CD4-positive, alpha-beta T cell (primary cell): ENCODE measurements at places on chromosomes 2 and 18. TPM values are rescaled to one million over a fixed set of nuclear protein-coding genes. Genes with fewer than 3 reads are reported as not detected.
A peak's percentile ranks its signal among the peaks of the same experiment; 100 is the strongest.

ST8SIA5 gene
- 0.08 TPM for total RNA-seq

SUCLG1 gene
- 34.2 TPM for total RNA-seq

UGT1A3 gene
- not detected for total RNA-seq

SPOPL gene
- 12.0 TPM for total RNA-seq

ALK gene
- not detected for total RNA-seq

CIDEA gene
- total RNA-seq = not detected

ANXA4 gene
- total RNA-seq = 4.0 TPM

TUBA3E gene
- not detected for total RNA-seq

PNO1 gene
- 27.1 TPM for total RNA-seq

SERPINB8 gene
- total RNA-seq = 9.8 TPM

GRCh38 chr2:236607471-236608187 lies 38.0 kb downstream of the ACKR3 start:
- DNase-seq = no peak
- H3K36me3 ChIP-seq = no peaks in the 10 kb centered on the region
- peaks cover 2% of the 10 kb centered on the region for H3K4me1 ChIP-seq
- H3K27ac ChIP-seq = no peak overlapping the region

- no peaks in the 10 kb centered on the region for H3K27me3 ChIP-seq
- H3K4me3 ChIP-seq = no peak overlapping the region
- no peaks in the 10 kb centered on the region for H3K4me1 ChIP-seq
- peak; percentile 53 for DNase-seq
Observed at GRCh38 chr2:54838585-54839035, 115.1 kb downstream of the EML6 start.

DNA sequence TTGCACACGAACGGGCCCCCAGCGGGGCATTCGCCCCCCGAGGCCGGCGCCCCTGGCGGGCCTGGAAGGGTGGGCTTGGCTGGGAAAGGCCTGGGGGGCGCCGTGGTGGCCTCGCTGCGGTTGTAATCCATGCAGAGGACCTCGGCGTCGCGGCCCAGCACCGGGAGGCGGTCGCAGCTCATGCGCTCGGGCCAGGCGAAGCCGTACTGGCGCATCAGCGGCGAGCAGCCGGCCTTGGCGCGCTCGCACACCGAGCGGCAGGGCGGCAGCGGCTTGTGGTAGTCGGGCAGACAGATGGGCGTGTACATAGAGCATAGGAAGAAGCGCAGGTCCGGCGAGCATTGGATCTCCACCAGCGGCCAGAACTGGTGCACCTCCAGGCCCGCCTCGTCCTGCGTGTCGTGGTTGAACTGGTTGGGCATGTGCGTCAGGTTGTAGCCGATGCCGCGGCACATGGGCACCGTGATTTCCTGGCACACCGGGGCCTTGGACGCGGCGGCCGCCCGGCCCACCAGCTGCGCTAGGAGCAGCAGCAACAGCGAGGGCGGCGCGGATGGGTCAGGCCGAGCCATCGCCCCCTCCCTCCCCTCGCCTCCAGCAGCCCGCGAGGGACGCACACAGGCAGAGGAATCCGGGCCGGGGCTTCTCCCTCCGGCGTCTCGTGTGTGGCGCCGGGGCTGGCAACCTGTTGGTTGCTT lies 1.4 kb downstream of the FZD5 start:
- no peak overlapping the region for H3K27ac ChIP-seq
- no peak for DNase-seq

GRCh38 chr2:166013878-166014277 lies 60.3 kb upstream of the TTC21B start:
- H3K4me1 ChIP-seq = no peaks in the 10 kb centered on the region
- no peak overlapping the region for H3K4me3 ChIP-seq
- no peaks in the 10 kb centered on the region for H3K27me3 ChIP-seq

GRCh38 chr2:53234548-53234903 lies 533.1 kb upstream of the CHAC2 start:
- H3K36me3 ChIP-seq = no peaks in the 10 kb centered on the region
- DNase-seq = no peak
- H3K27ac ChIP-seq = no peak overlapping the region
- no peak overlapping the region for H3K4me3 ChIP-seq
- H3K27me3 ChIP-seq = no peaks in the 10 kb centered on the region

DNA sequence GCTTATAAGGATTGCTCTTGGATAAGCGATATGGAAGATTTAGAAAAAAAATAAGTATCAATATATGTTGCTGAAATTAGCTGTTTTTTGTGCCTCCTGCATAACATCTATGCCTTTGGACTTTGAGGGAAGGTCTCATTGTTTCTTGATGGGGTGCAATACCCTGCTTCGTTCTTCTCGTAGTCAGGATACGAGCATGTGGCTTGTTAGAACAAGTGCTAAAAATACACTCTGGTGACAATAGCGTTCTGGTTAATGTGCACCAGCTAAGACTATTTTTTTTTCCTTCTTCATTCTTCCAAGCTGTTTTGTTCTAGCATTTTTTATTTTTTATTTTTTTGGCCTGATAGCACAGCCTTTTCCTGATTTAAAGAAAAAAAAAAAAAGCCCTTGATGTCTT lies 97.5 kb downstream of the ZNF407 start:
- peaks cover 12% of the 10 kb centered on the region for H3K4me1 ChIP-seq
- no peak for DNase-seq
- H3K27ac ChIP-seq = no peak overlapping the region

- no peak overlapping the region for H3K4me3 ChIP-seq
- no peak for DNase-seq
- H3K36me3 ChIP-seq = peaks cover 14% of the 10 kb centered on the region
- no peaks in the 10 kb centered on the region for H3K27me3 ChIP-seq
- H3K4me1 ChIP-seq = no peaks in the 10 kb centered on the region
Observed at GRCh38 chr2:241185961-241186360, 2.5 kb upstream of the ANO7 start.

DNA sequence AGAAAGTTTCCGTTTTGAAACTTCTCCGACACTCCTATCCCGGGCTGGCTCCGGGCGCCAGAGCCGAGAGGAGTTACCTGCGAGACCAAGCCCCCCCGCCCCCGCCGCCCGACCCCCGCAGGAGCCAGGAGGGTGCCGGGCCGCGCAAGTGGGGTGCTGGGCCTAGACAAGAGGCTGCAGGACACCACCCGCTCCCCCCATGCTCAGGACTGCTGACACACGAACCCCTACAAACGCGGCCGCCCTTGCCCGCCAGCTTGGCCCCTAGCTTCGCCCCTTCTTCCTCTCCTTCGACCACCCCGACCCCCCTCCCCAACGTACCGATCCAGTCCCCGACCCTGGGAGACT lies 497 bp downstream of the PLA2R1 start:
- peaks cover 13% of the 10 kb centered on the region for H3K4me1 ChIP-seq
- no peak for DNase-seq
- H3K27me3 ChIP-seq = peaks cover 48% of the 10 kb centered on the region
- peak overlapping the region; percentile 31 for H3K4me3 ChIP-seq
- H3K27ac ChIP-seq = no peak overlapping the region
- H3K36me3 ChIP-seq = no peaks in the 10 kb centered on the region

DNA sequence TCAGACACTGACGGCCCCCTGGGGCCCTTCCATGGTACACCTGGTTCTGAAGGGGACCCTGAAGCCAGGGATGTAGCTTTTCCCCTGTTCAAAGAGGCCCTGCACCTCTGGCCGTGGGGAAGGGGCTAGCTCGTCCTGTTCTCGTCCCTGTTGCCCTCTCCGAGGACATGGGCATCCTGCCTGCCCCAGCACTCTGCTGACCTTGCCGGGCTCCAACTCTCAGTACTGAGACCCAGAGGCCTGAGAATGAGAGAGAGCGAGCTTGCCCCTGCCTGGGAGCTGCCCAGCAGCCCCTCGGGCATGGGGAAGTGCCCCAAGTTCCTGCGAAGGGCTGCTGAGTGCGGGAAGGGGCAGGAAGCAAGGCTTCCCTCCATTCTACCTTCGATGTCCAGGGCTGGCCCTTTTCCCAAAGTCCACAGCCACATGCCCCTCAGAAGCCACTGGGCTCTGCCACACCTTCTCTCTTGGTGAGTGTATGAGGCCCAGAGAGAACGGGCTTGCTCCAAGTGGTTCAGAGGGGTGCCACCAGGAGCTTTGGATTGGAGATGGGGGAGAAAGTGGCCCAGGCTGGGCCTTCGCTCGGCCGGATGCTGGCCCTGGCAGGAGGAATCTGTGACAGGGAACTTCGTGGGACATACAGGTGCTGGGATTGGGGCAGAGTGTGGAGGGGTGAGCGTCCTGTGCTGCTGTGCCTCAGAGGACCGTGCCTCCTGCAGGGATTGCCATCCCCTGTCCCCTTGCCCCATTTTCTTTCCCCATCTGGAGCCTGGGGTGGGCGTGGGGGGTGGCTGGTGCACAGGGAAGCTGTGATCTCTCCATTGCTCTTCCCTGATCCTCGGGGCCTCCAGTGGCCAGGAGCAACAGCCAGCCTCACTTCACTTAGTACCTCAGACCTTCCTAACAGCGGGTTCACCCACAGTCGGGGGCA lies 50.8 kb downstream of the KCNIP3 start:
- H3K4me1 ChIP-seq = peaks cover 11% of the 10 kb centered on the region
- no peak for DNase-seq
- no peaks in the 10 kb centered on the region for H3K36me3 ChIP-seq

- no peaks in the 10 kb centered on the region for H3K4me1 ChIP-seq
- H3K4me3 ChIP-seq = no peak overlapping the region
- DNase-seq = no peak
- no peak overlapping the region for H3K27ac ChIP-seq
- no peaks in the 10 kb centered on the region for H3K27me3 ChIP-seq
Observed at GRCh38 chr2:178775975-178776374, 31.2 kb downstream of the TTN start.

- DNase-seq = no peak
- H3K27ac ChIP-seq = no peak overlapping the region
- H3K4me3 ChIP-seq = peak overlapping the region; percentile 66
- H3K27me3 ChIP-seq = no peaks in the 10 kb centered on the region
- H3K4me1 ChIP-seq = peaks cover 16% of the 10 kb centered on the region
- no peaks in the 10 kb centered on the region for H3K36me3 ChIP-seq
Observed at GRCh38 chr2:28809927-28810326, 707 bp upstream of the SPDYA start.

- no peak overlapping the region for H3K4me3 ChIP-seq
- DNase-seq = no peak
- no peaks in the 10 kb centered on the region for H3K27me3 ChIP-seq
- no peak overlapping the region for H3K27ac ChIP-seq
- no peaks in the 10 kb centered on the region for H3K4me1 ChIP-seq
Observed at GRCh38 chr2:39587641-39588040, 78.1 kb upstream of the TMEM178A start.

DNA sequence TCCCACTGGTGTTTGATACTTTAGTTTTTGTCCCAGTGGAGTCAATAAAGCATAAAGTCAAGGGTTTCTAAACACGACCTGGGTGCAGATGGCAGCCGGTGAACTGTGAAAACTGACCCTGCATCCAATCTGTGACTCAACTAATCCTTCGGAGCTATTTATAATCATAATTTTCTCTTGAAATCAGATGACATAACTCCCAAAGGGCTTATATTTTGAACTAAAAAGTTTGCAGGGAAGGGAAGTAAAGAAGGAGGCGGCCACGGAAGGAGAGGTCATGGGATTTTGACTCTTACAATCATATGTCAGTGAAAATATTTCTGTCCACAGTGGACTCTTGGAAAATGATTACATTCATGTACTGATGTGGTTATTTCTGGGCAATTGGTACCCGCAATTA lies 178.5 kb downstream of the PDE1A start:
- H3K36me3 ChIP-seq = no peaks in the 10 kb centered on the region
- DNase-seq = no peak
- H3K27me3 ChIP-seq = no peaks in the 10 kb centered on the region
- H3K4me1 ChIP-seq = no peaks in the 10 kb centered on the region
- H3K27ac ChIP-seq = no peak overlapping the region

- H3K27ac ChIP-seq = no peak overlapping the region
- H3K4me1 ChIP-seq = no peaks in the 10 kb centered on the region
Observed at GRCh38 chr18:79560042-79560860, 119.4 kb upstream of the CTDP1 start.

DNA sequence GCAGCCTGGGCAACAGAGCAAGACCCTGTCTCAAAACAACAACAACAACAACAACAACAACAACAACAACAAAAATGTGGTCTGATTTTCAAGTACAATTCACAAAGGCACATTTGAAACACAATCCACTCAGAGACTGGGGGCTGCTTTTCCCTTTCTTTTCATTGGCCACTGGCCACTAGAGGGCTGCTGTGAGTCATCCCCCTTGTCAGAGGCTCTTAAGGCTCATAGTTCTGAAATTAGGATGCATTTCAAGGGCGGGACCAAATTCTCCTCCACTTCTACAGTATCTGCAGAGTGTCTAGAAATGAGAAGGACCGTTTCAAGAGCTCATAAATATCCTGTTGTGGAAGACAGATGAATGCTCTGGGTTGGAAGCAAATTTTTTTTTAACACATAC lies 285.4 kb downstream of the NRXN1 start:
- H3K36me3 ChIP-seq = no peaks in the 10 kb centered on the region
- no peaks in the 10 kb centered on the region for H3K4me1 ChIP-seq
- no peaks in the 10 kb centered on the region for H3K27me3 ChIP-seq
- no peak overlapping the region for H3K27ac ChIP-seq
- DNase-seq = no peak

DNA sequence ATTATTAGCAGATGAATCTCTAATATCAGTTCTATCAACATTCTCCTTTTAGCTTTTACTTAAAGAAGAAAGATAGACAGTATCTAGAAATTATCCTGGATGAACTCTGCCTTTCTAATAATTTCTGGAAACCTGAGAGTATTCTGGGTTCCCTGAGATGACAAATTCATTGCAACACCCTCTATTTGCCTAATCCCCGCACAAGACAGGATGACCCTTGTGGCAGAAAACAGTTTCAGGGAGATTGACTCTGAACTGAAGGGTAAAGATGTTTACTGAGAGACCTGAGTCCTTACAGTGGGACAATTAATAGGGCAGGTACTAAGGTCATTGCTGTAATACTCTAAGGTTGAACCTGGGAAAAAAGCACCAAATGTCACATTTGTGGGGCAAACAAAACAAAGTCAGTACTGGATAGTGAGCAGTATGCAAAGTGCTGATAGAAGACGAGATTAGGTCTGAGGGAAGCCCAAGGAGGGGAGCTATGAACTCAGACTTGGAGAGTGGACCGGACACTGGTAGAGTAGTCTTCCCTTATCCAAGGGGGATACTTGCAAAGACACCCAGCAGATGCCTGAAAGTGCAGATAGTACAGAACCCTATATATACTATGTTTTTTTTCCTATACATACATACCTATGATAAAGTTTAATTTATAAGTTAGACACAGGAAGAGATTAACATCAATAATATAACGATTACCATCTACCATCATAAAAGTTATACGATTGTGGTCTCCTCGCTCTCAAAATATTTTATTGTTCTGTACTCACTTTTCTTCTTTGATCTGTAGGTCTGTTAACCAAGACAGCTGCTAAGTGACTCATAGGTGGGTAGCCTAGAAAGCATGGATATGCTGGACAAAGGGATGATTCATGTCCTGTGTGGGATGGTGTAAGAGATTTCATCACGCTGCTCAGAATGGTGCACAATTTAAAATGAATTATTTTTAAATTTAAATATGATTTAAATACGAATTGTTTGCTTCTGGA lies 148.3 kb upstream of the KLHL14 start:
- DNase-seq = no peak
- H3K36me3 ChIP-seq = no peaks in the 10 kb centered on the region
- H3K4me3 ChIP-seq = no peak overlapping the region
- no peaks in the 10 kb centered on the region for H3K27me3 ChIP-seq
- no peaks in the 10 kb centered on the region for H3K4me1 ChIP-seq

- no peak overlapping the region for H3K27ac ChIP-seq
- H3K27me3 ChIP-seq = no peaks in the 10 kb centered on the region
- H3K4me3 ChIP-seq = no peak overlapping the region
- no peaks in the 10 kb centered on the region for H3K4me1 ChIP-seq
- H3K36me3 ChIP-seq = no peaks in the 10 kb centered on the region
Observed at GRCh38 chr18:35592298-35592697, 10.8 kb downstream of the GALNT1 start.

GRCh38 chr18:56844556-56844955 lies 193.4 kb downstream of the WDR7 start:
- H3K27me3 ChIP-seq = no peaks in the 10 kb centered on the region
- no peaks in the 10 kb centered on the region for H3K36me3 ChIP-seq
- H3K27ac ChIP-seq = no peak overlapping the region
- H3K4me3 ChIP-seq = no peak overlapping the region
- no peak for DNase-seq
- no peaks in the 10 kb centered on the region for H3K4me1 ChIP-seq
